ENCODE measurements at places on chromosomes 6 and 20.

DNA sequence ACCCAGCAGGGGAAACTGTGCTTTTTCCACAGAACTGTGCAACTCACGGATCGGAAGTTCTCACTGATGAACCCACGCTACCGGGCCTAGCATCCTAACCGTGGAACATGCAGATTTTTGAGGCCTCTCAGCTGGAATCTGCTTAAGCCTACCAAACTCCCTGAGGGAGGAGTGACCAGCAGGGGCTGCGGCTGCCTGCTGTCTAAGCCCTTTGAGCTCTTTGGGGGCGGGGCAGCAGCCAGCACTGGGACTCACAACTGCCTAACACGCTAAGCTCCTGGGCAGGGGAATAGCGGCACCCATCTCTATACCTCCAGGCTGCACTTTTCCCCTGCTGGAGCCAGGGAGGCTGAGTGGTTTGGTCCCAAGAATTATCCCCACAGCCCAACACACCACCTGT is 20.4 kb upstream of the METTL24 start:
- no peak for DNase-seq

- DNase-seq, result no peak
Measured at GRCh38 chr6:7672066-7673062, 53.5 kb upstream of the BMP6 start.

- no peak for DNase-seq
Measured at GRCh38 chr6:129678463-129678862, 31.5 kb downstream of the ARHGAP18 start.

DNA sequence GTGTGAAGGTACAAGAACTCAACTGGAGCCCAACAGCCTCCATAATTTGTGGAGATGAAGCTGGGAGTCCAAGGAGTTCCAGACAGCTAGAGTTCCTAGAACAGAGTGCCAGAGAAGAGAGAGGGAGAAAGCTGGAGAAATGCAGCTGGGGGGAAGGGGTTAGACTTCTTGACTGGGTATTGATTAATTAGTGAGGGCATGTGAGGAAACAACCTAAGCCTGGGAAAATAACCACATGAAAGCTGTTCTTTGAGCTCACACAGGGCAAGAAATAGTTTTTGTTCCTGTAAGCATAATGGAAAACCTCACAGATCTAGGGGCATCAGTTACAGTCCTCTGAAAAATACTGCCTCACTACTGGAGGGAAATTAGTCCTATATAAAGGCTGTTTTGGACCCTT is 230.5 kb upstream of the FKBP1C start:
- DNase-seq, result no peak

DNA sequence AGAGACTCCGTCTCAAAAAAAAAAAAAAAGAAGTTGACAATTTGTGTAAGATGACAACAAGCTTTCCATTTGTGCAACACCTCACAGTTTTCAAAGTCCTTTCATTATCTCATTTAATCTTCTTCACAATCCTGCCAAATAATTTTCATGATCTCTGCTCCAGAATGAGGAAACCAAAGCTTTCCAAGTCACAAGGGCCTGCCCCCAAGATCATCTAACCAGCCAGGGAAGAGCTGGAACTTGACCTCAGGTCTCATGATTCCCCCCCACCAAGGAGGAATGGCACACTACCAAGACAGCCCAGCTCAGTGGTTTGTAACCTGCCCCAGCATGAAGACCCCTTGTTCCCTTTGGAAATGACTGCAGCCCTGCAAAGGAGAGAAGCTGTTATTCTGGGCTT is 74.0 kb upstream of the PIM1 start:
- no peak for DNase-seq

GRCh38 chr6:108632441-108632840 is 71.7 kb downstream of the FOXO3 start:
- no peak for DNase-seq

DNA sequence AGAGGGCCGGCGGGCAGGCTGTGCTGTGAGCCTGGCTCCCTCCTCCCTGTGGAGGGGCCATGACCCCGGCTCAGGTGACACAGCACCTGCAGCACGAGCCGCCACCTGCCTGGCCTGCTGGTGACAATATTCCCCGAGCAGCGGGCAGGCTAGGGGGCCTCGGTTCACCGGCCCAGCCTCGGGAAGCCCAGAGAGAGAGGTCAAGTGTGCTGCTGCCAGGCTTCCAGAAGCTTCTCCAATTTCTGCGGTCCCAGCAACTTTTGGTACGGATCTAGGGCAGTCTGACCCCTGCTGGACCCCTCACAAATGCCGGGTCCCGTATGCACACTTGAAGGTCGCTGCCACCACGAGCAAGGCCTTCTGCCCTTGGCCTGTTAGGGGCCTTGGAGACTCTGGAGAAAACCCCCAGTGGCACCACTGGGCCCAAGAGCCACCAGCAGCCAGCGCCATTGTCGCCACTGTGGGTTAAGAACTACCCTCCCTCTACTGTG is 38.6 kb upstream of the NOL4L start:
- no peak for DNase-seq

DNA sequence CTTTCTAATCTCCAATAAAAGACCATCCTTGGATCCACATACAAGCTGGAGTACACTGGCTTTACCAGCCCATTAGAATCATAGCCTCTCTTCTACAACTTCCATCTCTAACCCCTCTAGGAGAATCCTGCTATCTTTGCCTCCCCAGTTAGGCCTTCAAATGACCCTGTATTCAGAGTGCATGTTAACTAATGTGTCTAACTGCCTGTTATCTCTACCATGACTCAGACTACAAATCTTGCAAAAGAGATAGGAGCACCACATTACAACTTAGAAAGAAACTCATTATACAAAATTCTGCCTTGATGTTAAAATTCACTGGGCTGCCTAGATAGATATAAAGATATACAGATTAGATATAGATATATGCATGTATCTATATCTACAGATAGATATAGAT is 28.2 kb downstream of the GPR63 start:
- no peak for DNase-seq

DNA sequence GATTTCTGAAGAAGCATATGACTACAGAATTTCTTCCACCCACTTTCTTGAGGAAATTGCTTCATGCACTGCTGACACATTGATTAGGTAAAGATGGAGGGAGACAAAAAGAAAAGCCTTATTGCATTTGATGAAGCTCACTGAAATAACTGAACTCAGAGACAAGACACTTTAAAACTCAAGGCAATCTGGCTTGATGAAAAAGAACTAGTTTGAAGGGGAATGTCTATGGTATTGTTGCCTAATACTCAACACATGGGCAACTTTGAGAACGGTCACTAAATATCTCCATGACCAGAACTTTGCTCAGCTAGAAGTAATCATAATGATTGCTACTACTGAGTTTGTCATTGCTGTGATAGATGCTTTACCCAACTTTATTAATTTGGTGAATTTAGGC is 38.1 kb downstream of the HTR1B start:
- DNase-seq, result no peak

- peak; percentile 97 for DNase-seq
Measured at GRCh38 chr6:106820412-106820852, 154.1 kb downstream of the CD24 start.

- no peak for DNase-seq
Measured at GRCh38 chr6:41497994-41498393, 48.2 kb upstream of the FOXP4 start.

- peak; percentile 90 for DNase-seq
Measured at GRCh38 chr20:47358672-47359529, 2.4 kb upstream of the ZMYND8 start.

- DNase-seq, result no peak
Measured at GRCh38 chr6:112031960-112032359, 21.9 kb upstream of the CCN6 start.

GRCh38 chr20:60785301-60785700 is 466.8 kb upstream of the CDH4 start:
- no peak for DNase-seq

- DNase-seq, result no peak
Measured at GRCh38 chr6:34867484-34867883, 20.4 kb downstream of the TAF11 start.

DNA sequence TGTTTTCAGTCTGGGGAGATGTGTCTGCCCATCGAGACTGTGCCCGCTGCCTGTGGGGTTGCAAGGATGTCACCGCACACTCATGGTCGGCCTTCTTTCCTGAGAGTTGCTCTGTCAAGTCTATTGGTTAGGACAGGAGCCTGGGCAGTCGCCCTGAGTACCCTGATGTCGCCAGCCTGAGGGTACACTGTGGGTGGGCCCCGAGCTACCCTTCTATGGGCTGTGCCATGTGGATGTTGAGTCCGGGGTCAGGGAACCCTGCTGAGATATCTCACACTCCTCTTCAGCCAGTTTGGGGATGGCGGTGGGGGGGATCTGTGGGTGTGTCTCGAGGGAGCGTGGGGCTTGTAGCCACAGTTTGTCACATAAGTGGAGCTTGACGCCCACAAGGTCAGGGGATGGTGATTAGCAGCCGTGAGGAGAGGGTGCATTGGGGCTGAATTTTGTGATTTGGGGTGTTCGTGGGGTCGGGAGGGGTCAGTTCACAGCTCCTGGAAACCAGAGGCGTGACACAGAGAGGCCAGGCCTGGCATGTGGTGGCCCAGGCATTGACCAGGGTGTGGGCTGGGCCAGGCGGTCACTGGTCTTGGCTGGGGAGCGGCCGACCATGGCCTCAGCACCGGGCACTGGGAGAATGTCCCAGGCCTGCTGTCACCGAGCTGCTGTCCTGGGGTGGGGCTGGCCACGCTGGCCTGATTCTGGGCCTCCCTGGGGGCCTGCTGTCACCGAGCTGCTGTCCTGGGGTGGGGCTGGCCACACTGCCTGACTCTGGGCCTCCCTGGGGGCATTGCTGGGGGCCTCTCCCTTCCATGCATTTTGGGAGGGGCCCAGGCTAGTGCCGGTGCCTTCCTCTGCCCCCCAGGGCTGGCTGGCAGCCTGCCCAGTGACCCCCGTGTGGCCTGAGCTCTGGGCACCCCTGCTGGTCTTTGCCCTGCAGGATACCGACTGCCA is 1.6 kb upstream of the NPBWR2 start:
- no peak for DNase-seq

- no peak for DNase-seq
Measured at GRCh38 chr20:41147767-41148191, 10.4 kb downstream of the PLCG1 start.

DNA sequence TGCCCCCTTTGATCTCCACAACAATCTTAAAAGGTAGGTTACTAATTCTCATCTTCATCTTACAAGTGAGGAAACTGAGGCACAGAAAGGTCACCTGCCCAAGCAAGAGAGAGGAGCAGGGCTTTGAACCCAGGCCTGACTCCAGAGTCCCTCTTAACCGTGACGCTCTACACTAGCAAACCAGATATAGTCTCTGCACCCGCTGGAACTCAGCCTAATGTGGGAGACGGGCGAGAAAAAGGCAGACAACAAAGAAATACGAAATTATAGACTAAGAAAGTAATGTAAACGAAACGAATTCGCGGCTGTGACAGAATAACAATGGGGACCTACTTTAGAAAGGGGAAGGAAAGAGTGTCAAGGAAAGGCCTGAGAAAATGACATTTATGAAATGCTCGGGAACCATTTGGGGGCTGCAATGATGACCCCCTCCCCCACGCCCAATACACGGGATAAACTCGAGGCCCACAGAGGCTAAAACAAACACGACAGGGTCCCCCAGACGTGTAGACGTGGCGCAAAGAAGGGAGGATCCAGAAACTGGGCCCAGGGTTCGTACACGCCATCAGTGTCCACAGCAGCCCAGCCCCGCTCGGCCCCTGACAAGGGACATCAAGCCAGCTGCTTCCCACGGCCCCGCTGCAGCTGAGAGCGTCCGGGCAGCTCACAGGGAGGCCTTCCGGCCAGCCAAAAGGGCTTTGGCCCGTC is 637 bp downstream of the TRPC4AP start:
- DNase-seq, result no peak

GRCh38 chr6:57261926-57262325 is 39.8 kb upstream of the RAB23 start:
- DNase-seq, result no peak

Measured in ACHN (cell line).